CD4-positive, alpha-beta T cell treated with Interleukin-15 for 4 hours (primary cell): ENCODE measurements at places on chromosomes 1 and 21.

GRCh38 chr1:161021165-161021969, 415 bp upstream of the F11R start:
- DNase-seq = peak; percentile 93

GRCh38 chr1:225467193-225468020, 39.6 kb upstream of the LBR start:
- peak; percentile 86 for DNase-seq

DNA sequence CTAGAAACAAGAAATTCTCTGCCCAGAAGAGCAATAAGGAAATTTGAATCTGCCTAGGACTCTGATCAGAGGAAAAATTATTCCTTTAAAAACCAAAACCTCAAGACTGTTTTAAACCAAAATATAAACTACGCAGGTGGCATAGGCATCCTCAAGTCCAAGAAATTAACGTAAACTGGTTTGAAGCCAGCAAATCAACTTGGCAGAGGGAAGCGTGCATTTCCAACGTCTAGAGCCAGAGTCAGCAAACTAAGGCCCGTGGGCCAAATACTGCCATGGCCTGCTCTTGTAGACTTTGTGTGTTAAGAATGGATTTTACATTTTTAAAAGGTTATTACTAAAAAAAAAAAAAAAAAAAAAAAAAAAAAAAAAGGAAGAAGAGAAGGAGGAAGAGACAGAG, 67.8 kb upstream of the VTCN1 start:
- no peak for DNase-seq

DNA sequence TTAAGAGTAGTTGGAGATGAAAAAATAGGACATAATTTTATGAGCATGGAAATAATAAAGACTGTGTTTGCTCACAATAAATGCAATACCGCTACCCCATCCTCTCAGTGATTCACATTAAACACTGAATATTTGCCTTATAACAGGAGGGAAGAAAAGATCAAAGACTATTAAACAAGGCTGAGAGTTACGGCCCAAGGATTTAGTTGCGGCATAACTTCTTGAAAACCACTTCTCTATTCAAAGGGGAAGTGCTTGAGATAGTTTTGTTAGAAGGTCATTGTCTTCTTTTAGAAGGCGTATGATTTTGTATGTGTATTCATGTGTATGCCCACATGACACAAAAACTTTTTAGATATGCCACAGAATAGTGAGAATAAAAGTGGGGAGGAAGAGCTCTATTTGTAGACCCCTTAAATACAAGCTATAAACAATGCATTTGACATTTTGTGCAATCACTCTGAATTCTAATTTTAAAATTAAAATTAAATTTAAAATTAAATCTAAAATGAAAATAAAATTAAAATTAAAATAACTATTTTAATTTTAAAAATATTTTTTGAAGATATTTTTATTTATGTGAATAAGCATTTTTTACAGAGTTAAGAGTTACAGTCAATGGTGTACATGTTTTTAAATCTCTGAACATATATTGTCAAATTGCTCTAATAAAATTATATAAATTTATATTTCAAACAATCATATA, 986.6 kb upstream of the ADAMTS5 start:
- no peak for DNase-seq

DNA sequence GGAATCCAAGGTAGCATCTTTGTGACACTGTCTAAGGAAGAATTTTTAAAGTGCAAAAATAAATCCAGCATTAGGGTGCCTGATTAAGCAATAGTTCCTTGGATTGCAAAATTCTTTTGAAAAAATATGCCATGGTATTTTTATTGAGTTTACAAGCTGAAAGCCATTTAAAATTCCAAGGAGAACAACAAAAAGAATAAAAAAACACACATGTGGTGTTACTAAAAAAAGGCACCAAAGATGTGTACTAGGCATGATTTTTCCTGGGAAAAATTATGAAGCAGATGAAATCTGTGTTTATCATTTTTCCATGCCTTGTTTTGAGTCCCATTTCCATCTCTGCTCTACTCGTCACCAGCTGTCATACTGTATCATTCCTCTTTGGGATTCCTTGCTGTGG, 157.0 kb upstream of the ZNHIT6 start:
- DNase-seq = no peak

- DNase-seq = no peak
Measured at GRCh38 chr21:45269861-45270260, 17.8 kb downstream of the POFUT2 start.

DNA sequence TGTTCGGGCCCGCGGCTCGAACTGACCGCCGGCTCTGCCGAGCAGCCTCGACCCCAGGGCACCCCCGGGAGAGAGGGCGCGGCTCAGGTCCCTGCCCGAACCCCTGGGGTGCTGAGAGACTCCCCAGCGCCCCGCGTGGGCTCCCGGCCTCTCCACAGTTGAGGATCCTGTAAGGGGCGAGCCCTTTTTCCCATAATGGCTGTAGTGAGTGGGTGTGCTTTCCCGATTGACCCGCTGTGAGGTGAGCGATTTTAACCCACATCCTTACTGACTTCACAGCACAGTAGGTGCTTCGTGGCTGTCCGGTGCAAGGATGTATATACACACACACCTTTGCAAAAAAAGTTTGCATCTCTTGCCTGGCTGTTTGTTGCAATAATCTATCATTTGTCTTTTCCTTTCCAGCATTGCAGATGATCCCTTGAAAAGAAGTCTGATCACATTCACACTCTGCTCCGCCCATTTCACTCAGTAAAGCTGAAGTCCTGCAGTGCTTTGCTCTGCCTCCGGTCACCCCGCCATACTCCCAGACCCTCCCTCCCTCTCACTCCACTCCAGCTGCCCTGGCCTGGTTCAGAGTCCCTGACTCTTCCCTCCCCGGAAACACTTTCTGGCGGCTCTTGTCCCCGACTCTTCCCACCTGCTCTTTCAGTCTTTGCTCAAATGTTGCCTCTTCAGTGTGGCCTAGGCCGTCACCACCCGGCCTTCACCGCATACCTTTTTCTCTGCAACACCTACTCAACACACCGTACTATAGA, 955 bp upstream of the UBE2G2 start:
- no peak for DNase-seq

DNA sequence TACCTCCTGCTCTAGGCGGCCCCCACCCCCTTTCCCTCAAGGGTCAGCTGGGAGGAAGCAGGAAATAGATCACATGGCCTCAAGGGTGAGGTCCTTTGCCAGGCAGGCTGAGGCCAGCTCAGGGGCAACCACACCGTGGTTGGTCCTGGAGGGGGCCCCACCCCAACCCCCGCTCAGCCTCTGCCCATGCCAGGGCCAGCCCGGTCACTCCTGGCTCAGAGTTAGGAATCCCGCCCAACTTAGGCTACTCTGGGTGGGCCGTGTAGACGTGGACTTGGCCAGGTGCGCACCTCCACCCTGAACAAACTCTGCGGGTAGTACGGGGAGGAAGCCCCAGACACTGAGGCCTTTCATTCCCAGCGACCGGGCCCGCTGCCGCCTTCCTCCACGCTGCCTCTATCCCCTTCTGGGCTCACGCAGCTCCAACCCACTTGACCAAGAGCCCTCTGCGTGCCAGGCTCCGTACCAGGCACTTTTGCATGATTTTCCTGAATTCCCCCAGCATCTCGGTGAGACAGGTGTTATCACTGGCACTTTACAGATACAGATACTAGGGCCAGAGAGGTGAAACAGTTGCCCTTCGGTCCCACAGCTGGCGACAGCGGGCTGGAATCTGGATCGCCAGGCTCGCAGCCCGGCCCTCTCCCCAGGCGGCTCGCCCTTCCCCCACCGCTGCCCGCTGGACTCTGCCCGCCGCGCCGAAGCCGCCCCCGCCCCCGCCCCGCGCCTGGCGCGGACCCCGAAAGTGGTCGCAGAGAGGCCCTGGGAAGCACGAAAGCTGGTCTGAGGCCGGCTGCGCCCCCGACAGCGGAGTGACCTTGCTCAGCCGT, 769 bp downstream of the GALE start:
- DNase-seq = peak; percentile 44

- no peak for DNase-seq
Measured at GRCh38 chr1:22777388-22778057, 66.9 kb downstream of the EPHB2 start.

GRCh38 chr1:3688356-3689137, 36.2 kb downstream of the TP73 start:
- no peak for DNase-seq

GRCh38 chr21:17438635-17439034, 74.2 kb upstream of the CXADR start:
- DNase-seq = no peak

DNA sequence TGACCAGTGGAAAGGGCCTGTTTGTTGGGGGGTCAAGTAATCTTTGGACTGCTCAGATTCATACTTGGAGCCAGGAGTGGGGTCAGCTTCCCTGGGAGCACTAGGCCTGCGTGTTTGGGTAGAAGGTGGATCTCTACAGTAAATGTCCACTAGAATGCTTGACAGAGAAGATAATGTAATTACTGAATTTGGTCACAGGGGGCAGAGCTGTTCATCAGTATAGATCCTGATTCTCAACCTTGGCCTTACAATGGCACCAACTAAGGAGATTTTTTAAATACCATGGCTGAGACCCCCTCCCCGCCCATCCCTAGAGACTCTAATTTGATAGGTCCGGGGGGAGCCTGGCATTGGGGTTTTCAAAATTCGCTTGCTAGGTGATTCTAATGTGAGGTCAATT, 217.5 kb upstream of the PLXNA2 start:
- DNase-seq = no peak
